ENCODE measurements at places on chromosomes 12 and 14.

DNA sequence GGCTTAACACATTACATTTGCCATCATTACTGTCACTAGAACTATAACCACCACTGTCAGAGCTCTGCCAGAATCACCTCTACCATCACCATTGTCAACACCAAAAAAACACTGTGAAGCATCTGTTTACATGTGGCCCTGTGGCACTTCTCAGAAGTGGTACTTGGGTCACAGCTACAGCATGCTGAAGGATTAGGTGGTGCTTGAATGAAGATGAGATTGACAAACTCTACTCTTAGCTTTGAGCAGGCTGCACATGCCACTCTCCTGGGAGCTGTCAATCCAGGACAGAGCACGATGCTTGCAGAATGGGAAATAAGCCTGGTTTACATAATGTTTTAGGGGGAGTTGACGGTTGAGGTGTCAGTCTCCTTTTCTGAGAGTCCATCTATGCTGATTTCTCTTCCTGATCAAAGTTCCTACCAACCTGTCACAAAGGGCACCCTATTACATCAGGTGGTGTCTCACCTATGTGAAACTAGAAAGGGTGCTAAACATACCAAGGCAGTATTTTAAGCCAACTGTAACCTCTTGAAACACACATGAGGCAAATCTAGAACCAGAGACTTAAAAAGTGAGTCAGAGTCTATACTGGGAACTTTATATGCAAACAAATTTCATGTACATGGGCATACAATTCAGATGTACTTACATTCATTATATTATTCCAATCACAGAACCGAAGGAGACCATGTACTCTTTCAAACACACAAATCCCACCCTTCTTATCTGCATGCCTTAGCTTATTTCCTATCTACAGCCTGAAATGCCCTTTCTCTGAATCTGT is 258.7 kb downstream of the EMP1 start:
- no peak for DNase-seq

GRCh38 chr14:95463171-95463901 is 53.1 kb downstream of the SYNE3 start:
- DNase-seq, result no peak

DNA sequence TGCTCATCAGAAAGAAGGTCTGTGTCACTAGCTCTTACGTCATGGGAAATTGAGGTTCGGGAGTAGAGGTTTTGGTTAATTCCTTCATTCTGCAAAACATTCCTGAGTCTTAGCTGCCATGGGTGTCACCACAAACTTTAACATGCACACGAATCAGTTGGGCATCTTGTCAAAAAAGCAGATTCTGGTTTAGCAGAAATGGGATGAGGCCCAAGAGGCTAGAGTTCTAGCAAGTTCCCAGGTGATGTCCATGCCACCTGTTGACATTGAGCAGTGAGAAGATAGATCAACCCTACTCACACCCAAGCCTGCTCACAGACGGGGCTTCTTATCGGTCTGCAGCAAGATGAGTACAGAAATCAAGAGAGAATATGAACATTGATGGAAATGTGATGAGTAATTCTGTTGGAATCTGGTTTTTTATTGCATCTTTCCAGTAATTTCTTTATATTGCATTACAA is 11.7 kb upstream of the RIN3 start:
- no peak for DNase-seq

DNA sequence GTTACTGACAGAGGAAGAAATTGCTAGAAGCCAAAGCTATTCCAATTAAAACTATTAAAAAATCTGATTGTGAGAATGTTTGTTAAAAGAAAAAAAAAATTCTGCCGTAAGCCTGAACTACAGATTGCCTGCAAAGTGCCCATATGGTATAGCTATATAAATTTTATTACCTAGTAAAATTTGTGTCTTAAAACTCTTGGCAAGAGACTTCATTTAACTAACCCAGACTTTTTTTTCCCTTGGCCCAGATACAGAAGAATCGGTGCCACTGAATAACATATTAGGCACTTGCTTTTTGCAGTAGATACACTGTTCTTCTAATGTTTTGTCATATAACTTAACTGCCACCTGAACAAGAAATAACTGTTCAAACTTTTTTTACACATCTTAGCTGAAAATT is 125.5 kb downstream of the RPS29 start:
- DNase-seq, result no peak

DNA sequence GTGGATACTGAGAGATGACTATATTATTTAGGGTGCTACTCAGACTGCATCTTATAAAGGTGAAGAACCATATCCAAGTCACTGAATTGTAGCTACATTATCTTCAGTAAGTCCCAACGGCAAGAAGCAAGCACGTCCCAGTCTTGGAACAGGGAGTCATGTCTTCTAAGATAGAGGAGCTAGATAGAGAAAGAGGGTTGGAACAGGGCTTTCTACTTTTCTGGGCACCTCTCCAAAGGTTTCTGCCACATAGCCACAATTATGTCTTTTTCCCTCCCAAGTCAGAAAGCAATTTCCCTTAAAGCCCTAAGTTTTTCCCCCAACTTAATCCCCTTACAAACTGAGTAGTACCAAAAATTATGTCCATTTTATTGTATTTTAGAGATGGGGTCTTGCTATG is 22.4 kb downstream of the MAPK1IP1L start:
- no peak for DNase-seq

GRCh38 chr14:56119201-56119981 is 1.2 kb downstream of the PELI2 start:
- DNase-seq, result no peak

DNA sequence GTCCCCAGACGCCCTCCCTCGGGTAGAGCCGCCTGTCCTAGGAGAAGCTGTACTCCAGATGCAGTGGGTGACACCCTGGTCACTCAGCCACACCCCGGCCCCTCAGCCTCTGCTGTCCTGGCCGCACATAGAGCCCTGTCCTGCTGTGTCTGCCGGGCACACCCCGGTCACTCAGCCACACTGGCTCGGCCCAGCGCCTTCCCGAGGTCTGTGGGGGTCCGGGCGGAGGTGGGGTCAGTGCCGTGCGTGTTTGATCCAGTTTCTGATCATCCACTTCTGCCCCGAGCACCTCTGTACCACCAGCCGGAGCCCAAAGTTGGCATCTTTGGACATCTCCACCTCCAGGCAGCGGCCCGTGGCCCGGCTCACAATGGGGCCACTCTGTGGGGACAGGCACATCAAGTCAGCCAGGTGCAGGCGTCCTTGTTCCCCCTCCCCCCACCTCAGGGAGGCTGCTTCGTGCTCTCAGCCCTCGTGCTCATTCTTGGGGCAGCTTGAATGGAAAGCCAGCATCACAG is 52.7 kb downstream of the NOC4L start:
- no peak for DNase-seq

DNA sequence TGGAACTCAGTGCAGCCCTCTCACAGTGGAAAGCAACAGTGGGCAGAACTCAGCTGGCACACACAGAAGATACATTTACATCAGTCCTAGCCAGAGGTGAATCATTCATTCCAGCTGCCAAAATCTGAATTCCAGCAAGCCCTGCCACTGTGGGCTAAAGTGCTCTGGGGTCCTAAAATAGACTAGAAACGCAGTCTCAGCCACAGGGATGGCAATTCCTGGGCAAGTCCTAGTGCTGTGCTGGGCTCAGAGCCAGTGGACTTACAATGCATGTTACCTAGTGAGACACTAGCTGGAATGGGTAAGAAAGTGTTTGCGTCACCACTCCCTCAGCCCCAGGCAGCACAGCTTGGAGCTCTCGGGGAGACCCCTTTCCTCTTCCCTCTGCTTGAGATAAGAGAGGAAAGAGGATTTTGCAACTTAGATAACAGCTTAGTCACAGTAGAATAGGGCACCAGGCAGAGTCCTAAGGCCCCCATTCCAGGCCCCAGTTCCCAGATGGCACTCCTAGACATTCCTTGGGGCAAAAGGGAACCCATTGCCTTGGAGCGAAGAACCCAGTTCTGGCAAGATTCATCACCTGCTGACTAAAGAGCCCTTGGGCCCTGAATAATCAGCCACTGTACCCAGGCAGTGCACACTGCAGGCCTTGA is 592.9 kb downstream of the FSCB start:
- DNase-seq, result no peak

GRCh38 chr12:52197371-52198231 is 5.8 kb upstream of the KRT80 start:
- no peak for DNase-seq

DNA sequence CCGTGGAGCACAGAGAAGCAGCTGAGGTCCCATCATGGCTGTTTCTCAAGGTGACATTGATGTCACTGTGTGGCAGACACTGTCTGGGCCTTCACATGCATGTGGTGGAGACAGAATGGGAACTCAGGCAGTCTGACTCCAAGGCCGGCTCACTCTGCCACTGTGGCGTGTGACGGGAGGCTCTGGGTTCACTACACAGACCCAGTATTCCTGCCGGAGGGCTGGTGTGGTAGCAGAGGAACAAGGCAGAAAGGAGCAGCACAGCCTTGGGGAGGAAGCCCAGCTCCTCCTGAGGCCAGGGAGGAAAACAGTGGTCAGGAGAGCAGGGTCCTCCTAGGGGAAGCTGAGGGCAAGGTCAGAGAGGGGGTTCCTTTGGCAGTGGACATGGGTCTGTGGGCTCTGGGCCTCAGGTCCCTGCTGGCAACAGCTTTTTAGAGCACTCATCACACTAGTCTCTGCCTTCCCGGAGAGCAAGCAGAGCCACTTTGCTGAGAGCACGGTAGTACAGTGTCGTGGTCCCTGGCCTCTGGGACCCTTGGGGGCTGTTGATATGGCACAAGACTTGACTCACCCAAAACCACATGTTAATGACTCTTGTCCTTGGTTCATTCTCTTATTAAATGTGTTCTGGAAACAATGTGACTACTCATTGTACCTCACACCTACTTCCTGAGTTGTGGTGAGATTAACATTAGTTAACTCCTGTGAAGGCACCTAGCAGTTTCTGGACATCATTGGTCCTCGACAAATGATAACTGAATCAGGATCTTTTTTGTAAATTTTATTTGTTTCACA is 21.3 kb downstream of the DCAF4 start:
- DNase-seq, result no peak
